ENCODE measurements at places on chromosomes 7 and 10.

DNA sequence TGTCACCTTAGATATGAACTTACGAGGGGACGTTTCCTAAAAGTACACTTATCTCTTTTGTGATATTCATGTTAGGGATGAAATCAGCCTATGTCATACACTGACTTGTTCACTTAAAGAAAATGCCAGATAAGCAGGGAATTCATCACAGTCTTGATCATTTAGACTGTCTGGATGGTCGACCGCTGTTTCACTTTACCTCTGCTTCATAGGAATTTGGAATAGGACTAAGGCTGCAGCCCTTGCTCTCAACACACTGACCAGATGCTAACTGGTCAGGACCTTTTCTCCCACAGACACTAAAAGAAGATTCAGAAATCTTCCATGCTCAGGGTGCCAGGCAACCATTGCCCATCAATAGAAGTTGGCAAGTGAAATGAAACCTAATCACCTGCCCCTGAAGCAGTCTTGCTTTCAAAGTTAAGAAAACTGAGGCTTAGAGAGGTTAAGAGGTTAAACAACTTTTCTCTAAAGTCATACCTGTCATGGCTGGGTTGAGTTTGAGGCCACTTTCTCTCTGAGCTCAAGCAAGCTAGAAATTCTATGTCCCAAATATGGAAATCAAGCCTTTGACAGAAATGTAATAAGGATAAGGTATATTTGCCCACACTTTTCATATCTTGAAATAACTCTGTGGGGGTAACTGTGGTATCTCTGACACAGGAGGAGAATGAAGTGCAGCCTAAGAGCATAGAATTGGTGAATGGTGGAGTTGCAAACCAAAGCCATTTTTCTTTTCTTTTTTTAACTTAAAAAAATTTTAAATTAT, 77.1 kb downstream of the MAP3K8 start:
- no peak for DNase-seq

DNA sequence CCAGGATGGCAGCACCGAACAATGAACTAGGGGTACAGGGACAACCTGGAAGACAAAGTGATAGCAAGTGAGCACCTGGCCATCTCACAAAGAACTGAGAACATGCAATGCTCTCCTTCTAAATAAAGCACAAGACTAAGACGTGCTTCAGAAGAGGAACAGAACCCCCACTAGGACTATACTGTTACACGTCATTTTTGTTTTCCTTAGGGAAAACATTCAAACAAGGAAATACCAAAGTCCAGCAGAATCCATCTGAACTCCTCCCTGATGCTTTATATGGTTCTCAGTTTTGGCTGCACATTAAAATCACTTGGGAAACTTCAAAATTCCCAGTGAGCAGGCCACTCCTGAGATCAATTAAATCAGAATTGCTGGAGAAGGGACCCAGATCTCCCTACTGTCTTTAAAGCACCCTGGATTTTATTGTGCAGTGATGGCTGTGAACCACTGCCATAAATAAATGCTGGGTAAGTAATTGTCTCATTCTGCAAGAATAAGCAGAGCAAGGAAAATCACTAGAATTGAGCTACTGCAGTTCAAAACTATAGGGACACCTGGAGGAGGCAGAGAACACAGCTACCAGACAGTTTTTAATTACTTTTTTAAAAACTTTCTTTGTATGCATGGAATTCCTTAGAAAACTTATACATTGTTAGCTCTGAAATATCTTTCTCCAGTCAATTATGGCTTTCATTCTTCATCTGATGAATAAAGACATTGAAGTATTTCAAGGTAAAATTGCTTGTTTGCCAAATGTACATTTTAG, 866.5 kb upstream of the GHITM start:
- DNase-seq: no peak

GRCh38 chr7:80313716-80314115, 179.1 kb downstream of the GNAI1 start:
- DNase-seq: no peak

DNA sequence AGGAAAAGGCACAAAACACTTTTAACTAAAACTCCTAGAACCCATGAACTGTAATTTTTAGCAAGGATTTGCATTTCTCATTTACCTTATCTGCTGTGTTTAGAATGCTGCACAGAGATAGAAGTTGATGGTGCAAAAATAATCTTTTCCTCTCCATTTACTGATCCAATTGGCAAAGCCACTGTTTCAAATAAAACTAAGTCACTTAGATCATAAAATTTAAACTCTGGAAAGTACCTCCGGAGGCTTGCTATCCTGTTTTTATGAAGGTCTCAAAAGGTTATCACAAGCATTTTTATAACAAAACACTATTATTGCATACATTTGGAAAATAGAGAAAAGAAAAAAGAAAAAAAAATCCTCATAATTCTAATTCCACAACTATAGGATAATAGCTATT, 7.6 kb downstream of the CPA2 start:
- DNase-seq: no peak

GRCh38 chr10:103584216-103585010, 90.9 kb downstream of the NEURL1 start:
- DNase-seq: no peak

DNA sequence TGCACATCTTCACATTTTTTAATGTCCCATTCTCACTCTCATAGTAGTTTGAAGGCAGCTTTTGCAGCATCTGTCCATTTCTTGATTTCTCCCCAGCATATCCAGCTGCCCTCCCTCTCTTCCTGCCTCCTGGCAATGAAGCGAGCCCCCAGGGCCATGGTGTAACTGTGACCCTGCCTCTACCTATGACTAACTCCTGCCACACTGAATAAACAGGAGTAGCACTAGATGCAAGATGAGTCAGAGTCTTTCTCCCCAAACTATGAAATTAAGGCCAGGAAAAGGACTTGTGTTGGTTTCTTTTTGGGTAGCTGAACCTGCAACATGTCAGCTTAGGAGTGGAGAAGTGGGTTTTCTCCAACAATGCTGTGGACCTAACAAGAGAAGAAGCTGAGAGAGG, 329.0 kb downstream of the RNLS start:
- DNase-seq: no peak

DNA sequence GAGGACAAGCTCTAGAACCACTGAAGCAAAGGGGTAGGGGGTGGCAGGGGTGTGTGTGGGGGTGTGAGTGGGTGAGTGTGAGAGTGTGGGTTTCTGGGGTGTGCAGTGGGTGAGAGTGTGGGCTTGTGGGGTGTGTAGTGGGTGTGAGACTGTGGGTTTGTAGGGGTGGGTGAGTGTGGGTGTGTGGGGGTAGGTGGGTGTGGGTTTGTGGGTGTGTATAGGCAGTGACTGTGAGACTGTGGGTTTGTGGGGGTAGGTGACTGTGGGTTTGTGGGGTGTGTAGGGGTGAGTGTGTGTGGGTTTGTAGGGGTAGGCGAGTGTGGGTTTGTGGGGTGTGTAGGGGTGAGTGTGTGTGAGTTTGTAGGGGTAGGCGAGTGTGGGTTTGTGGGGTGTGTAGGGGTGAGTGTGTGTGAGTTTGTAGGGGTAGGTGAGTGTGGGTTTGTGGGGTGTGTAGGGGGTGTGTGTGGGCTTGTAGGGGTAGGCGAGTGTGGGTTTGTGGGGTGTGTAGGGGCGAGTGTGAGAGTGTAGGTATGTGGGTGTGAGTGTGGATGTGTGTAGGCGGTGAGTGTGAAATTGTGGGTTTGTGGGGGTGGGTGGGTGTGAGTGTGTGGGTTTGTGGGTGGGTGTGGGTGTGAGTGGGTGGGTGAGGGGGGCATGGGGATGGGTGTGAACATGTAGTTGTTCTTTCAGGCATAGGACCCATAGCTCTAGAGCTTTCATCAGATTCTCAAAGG, 8.8 kb downstream of the NOS3 start:
- no peak for DNase-seq

GRCh38 chr10:132967540-132967939, 25.2 kb upstream of the CFAP46 start:
- DNase-seq: no peak

DNA sequence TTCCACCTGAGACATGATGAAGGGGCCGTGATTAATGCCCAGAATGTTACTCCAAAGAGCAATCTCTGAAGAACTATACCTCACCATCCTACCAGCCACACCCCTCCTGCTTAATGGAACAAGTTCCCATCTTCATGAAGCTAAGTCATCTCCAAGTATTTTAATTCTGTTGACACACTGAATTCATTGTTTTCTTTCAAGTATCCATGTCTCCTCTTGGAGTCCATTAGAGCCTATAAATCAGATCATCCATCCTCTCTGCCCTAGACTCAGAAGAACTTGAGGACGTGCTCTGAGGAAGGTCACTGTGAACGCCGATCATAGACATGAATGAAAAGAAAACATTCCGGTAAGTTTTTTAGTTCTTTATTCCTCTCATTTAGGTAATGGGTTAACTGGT, 126.8 kb downstream of the RSU1 start:
- no peak for DNase-seq

- no peak for DNase-seq
Observed at GRCh38 chr10:78492424-78492823, 458.8 kb downstream of the RPS24 start.

GRCh38 chr10:86868353-86868752, 89.1 kb downstream of the MMRN2 start:
- DNase-seq: no peak

DNA sequence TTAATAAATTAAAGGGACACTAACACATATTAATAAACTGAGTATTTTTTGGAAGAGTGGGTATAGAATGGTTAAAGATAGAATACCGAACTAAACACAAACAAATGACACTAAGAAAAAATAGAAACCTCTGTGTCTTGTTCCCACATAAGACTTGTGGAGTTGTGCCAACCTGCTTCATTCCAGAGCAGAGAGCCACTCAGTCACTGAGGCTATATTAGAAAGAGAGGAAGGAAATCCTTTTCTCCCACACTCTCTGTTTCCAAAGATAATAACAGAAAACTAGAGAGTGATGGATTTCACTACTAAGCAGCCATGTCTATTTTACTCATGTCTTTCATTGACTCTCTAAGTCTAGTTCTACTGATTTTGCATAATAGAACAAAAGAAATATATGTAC, 26.0 kb downstream of the CTNNA3 start:
- no peak for DNase-seq

DNA sequence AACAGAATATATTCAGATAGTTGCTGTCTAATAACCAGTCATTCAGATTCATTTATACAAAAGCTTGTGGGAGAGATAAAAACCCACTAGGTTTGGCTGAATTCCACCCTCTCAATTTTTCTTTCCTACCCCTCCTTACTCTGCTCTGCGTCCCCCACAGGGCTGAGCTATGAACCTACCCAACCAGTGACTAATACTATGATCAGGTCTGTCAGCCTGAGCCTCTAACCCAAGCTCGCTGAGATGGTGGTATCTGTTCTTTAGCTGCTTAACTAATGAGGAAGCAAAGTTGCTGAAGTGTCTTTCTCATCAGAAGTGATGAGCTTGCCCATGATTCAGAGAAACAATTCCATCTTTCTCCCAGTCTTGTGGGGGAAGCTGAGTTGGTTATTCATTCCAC, 248.7 kb upstream of the GPR26 start:
- no peak for DNase-seq

- no peak for DNase-seq
Observed at GRCh38 chr7:32762925-32763293, 128.7 kb downstream of the KBTBD2 start.

GRCh38 chr7:30347226-30348082, 63.1 kb downstream of the ZNRF2 start:
- DNase-seq: no peak

- DNase-seq: no peak
Observed at GRCh38 chr7:141128506-141128905, 54.6 kb downstream of the TMEM178B start.

- DNase-seq: no peak
Observed at GRCh38 chr10:103932971-103933370, 15.0 kb upstream of the STN1 start.

DNA sequence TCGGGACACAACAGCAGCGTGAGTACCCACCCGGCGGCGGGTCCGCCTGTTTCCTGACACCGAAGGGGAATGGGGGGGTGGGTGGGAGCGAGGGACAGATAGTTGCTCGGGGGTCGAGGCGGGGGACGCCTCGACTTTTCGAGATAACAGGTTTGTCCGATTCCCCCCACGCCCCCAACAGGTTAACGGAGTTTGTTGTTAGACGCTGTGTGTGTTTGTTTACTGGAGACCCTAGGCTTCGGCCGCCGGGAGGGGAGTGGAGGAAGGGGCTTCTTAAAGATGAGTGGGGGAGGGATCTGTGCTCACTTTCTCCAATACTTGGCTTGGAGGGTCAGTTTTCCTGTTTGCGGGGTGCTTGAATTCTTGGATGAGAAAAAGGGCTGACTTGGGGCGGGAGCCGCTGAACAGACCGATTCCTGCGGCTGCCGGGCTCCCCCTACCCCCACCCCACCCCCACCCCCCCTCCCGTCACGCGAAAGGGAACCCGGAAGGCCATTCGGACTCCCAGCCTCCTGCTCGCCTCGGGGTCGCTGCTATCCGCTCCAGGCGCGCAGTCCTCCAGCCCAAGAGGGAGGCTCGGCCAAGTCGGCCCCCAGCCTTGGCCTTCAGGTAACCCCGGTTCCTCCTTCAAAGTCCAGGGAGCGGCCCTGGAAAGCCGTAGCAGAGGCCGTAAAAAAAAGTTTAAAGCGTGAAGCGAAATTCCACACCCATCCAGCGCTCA, 1.0 kb downstream of the SORCS3 start:
- DNase-seq: no peak

DNA sequence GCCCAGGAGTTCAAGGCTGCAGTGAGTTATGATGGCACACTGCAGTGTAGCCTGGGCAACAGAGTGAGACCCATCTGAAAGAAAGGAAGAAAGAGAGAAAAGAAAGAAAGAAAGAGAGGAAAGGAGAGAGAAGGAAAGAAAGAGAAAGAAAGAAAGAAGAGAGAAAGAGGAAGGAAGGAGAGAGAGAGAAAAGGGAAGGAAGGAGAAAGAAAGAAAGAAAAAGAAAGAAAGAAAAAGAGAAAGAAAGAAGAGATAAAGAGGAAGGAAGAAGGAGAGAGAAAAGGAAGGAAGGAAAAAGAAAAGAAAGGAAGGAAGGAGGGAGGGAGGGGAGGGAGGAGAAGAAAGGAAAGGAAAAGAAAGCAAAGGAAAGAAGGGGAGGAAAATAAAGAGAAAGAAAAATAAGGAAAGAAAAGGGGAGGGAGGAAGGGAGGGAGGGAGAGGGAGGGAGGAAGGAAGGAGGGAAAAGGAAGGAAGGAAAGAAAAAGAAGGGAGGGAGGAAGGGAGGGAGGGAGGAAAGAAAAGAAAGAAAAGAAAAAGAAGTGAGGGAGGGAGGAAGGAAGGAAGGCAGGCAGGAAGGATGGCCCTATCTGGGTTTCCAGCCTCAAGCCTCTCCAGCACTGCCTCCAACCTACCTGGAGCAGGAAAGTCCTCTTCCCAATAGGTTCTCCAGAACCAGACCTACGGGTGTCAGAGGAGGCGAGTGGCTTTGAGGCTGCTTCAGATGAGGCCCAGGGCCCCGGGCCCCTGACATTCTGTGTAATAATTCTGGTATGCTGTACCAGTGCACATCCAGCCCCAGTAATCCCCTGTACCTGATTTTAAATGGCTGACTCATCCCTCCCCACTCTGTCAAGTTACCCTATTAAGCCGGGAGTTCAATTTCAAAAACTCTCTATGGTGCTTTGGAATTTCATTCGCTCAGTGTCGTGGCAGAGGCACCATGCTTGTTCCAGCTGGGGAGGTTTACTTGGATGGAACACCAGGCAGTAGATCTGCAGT, 6.8 kb upstream of the PARD3 start:
- DNase-seq: no peak

GRCh38 chr7:52920977-52921376, 114.5 kb upstream of the POM121L12 start:
- DNase-seq: no peak

GRCh38 chr7:143323653-143324052, 7.7 kb downstream of the CLCN1 start:
- DNase-seq: no peak

- DNase-seq: no peak
Observed at GRCh38 chr7:27240015-27240731, 2.4 kb upstream of the EVX1 start.

All from ureter (tissue), 1 donor.